ENCODE measurements at places on chromosomes 1 and 21. TPM values are rescaled to one million over a fixed set of nuclear protein-coding genes. Genes with fewer than 3 reads are reported as not detected.

Gene ADORA3
- total RNA-seq, result 12.8 TPM

- DNase-seq, result no peak
- peaks cover 51% of the 10 kb centered on the region for H3K4me1 ChIP-seq
- peaks cover 7% of the 10 kb centered on the region for H3K36me3 ChIP-seq
- no peak overlapping the region for H3K27ac ChIP-seq
Measured at GRCh38 chr1:1841575-1841995, 49.3 kb downstream of the GNB1 start.

DNA sequence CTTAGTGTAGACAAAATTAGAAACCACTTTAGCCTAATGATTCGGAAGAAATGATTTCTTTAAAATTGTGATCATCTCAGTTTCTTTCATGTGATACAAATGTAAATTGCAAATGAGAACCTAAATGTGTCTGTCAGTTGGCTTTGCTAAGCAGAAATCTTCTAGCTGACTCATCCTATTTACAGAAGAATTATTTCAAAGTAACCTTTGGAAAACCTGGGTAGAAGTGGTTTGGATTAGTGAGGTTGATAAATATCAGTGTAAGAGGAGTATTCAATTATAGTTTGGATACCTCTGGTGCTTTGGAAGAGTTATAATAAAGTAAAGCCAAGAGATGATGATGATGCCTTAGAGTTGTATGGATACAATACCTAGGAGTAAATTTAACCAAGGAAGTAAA is 37.4 kb downstream of the CC2D1B start:
- no peaks in the 10 kb centered on the region for H3K4me1 ChIP-seq
- DNase-seq, result no peak
- H3K4me3 ChIP-seq, result no peak overlapping the region
- no peaks in the 10 kb centered on the region for H3K36me3 ChIP-seq
- H3K27ac ChIP-seq, result no peak overlapping the region

DNA sequence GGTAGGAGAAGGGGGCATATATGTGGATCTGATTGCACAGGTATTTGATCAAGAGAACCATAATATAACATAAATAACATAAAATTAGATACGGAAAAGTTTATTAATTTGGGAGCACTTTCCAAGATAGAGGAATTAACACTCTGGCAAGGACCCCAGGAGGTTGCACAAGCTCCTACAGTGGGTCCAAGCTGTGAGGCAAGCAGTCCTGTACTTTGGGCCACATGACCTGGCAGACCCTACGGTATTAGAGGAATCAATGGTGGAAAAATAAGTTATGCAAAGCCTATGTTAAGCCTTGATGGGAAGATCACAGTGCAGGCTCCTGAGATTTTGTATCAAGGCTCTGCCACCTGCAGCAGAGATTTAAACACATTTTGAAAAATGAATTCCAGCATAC is 220.1 kb downstream of the COL24A1 start:
- no peak overlapping the region for H3K4me3 ChIP-seq
- no peak overlapping the region for H3K27ac ChIP-seq
- H3K4me1 ChIP-seq, result no peaks in the 10 kb centered on the region
- H3K36me3 ChIP-seq, result no peaks in the 10 kb centered on the region

All from sigmoid colon (tissue), 7 donors.